HFF-Myc (cell line): ENCODE measurements at places on chromosomes 4 and X.
A peak's percentile ranks its signal among the peaks of the same experiment; 100 is the strongest.

GRCh38 chrX:136819031-136819703 lies 38.4 kb upstream of the ARHGEF6 start:
- DNase-seq: no peak

GRCh38 chrX:70592091-70592490 lies 147.5 kb downstream of the DLG3 start:
- peak; percentile 10 for DNase-seq

DNA sequence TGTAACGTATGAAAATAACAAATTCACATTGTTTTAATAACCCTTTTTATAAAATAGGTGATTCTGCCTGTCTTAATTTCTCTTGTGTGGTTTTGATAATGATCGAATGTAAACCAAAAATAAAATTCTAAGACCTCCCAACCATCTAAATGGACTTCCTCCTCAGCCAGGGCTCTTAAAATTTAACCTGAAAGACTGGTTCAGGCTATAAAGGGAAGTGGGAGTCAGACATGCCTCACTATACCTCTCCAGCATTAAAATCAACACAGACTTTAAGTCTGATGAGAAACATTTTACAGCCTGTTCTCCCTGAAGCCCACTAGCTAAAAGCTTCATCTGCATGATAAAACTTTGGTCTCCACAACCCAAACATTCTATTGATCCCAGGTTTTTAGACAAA lies 97.6 kb upstream of the STIM2 start:
- DNase-seq: no peak

DNA sequence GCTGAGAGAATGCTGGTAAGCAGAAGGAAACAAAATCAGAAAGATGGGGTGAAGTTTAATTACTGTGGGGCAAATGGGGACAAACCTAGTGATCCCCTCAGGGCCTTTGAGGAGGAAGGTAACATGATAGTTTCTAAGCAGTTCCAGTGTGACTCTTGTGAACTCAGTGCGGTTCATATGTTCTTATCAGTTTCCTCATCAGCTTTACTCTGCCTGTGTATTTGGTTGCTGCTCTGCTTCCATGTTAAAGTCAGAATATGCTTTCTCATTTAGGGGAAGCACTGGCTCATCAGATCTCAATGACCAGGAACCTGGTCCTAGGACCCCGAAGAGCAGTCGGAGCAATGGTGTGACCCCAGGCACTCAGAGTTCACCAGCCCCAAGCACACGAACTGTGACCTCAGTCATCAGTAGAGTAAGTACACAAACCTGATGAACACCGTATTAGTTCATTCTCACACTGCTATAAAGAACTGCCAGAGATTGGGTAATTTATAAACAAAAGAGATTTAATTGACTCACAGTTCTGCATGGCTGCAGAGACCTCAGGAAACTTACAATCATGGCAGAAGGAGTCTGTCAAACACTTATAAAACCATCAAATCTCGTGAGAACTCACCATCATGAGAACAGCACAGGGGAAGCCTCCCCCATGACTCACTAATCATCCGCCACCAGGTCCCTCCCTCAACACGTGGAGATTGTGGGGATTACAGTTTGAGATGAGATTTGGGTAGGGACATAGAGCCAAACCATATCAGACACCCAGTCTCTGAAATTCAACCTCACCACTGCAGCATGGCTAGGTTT lies 83.0 kb downstream of the SYTL5 start:
- no peak for DNase-seq

GRCh38 chr4:176153124-176153523 lies 42.3 kb downstream of the SPATA4 start:
- no peak for DNase-seq

- DNase-seq: no peak
Measured at GRCh38 chr4:74397748-74398426, 32.9 kb downstream of the EREG start.

DNA sequence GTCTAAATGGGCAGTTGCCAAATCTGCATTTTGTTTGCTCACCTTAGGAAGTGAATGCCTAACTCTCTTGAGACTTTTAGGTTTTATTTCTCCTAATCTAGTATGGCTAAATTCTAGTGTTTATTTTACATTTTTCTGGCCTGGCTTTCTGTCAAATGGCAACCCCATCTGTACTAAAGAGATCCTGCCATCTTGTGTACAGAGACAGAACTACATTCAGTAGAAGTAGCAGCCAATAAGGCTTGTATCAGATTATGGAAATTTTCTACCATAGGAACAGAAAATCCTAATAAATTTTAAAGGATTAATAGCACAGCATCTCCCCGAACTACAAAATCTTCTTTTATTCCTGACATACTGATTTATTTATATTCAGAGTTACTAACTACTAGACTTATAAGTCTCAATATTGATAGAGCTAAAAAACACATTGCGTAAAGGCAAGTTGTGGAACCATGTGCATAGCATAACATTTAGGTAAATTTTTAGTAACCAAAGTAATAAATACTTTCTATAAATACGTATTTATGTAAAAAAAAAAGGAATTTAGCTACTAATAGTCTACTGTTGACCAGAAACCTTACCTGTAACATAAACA lies 45.5 kb downstream of the TMEM144 start:
- peak; percentile 11 for DNase-seq

GRCh38 chr4:53671757-53672156 lies 80.5 kb upstream of the LNX1 start:
- no peak for DNase-seq

DNA sequence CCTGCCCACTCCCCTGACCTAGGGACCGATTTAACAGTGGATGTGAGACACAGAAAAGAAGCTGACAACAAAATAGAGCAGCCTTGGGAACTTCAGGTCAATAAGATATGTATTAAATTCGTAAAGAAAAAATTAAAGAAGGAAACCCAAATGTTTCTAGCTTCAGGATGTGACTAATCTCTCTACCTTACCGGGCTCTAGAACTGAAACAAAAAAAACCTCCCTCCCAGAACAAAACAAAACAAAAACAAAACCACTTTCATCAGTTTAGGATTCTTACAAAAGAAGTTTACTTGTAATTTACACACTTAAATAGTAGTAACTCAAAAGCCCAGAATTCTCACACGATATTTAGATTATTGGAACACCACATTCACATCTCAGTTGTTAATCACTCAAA lies 185.8 kb upstream of the RPS6KA3 start:
- no peak for DNase-seq

DNA sequence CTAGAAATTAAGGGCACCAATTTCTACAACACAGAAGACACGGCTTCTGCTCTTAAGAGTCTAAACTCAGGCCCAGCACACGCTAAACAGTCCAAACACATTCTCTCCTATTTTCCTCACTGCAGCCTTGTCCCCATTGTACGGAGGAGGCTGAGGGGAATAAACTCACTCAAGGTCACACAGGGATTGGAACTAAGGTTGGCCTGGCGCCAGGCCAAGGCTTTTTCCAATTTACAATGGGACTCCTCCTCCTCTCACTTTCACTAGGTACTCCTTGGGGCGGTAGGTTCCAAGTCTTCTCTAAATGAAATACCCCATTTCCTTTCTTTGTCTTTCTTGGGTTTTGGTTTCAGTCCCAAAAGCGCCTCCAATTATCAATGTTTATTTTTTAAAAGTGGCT lies 48.7 kb upstream of the CRMP1 start:
- no peak for DNase-seq

- DNase-seq: no peak
Measured at GRCh38 chr4:48746608-48747362, 33.3 kb downstream of the FRYL start.
